AG10803 (cell line): ENCODE measurements at places on chromosomes 12 and 14.

DNA sequence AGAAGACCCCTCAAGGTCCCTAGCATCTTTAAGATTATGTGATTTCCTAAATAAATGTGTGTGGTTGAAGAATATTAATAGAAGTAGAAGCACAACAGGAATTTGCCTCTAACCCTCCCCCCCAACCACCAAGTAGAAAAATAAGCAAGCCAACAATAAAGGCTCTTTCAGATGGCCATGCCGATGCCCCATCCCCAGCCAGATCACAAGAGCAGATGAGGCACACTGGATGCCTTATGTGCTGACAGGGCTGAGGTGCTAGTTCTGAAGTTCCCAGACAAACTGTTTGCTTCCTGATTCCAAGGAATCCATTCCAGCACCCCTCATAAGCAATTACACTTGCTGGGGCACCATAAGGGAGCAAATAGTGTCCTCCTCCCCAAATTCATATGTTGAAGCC is 90.0 kb downstream of the SSPN start:
- DNase-seq = no peak

DNA sequence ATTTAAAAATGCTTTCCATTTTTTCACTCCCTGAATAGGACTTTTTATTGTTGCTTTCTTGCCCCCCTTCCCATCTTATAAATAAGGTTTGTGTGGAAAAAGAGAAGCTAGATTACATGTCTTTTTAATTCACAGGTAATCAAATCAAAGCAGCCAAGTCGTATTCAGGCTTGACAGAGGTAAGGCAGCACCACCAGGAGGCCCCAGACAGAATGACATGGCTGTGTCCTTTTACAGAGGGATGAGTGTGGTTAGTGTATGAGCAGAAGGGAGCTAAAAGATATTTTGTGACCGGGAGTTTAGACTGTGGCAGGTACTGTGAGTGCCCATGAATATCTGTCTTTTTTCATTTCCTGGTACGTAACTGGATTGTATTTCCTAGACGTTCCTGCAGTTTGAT is 596.1 kb downstream of the ETNK1 start:
- DNase-seq = no peak

DNA sequence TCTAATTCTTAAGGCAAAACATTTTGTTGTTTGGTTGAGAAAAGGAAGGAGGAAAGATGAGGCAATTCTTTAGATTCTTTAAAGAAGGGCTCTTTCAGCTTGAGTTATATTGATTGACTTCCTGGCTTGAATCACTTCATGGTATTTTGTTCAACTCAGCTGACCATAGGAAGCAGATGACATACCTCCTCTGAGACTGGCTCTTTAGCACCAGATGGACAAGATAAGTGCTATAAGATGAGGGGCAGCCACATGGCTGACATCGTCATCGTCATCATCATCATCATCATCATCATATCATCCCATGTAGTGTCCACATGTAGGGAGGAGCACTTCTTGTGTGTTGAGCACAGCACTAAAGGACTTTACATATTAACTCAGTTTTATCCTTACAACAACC is 81.3 kb downstream of the SSPN start:
- peak; percentile 65 for DNase-seq

DNA sequence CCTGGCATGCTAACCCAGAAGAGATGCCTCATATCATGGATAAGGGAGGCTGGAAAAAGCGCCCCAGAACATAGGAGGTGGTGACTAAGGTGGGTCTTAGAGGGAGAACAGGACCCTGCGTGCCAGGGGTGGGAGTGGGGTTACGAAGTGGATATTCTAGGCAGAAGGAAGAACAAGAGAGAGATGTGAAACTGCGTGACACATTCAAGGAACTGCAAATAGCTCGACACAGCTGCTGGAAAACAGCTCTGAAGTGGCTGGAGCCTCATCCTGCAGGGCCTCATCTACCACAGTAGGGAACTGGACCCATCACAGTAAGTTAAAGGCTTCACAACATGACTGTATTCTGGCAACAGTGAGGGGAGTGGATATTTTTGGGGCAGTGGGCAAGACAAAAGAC is 61.1 kb downstream of the RNF34 start:
- DNase-seq = no peak

DNA sequence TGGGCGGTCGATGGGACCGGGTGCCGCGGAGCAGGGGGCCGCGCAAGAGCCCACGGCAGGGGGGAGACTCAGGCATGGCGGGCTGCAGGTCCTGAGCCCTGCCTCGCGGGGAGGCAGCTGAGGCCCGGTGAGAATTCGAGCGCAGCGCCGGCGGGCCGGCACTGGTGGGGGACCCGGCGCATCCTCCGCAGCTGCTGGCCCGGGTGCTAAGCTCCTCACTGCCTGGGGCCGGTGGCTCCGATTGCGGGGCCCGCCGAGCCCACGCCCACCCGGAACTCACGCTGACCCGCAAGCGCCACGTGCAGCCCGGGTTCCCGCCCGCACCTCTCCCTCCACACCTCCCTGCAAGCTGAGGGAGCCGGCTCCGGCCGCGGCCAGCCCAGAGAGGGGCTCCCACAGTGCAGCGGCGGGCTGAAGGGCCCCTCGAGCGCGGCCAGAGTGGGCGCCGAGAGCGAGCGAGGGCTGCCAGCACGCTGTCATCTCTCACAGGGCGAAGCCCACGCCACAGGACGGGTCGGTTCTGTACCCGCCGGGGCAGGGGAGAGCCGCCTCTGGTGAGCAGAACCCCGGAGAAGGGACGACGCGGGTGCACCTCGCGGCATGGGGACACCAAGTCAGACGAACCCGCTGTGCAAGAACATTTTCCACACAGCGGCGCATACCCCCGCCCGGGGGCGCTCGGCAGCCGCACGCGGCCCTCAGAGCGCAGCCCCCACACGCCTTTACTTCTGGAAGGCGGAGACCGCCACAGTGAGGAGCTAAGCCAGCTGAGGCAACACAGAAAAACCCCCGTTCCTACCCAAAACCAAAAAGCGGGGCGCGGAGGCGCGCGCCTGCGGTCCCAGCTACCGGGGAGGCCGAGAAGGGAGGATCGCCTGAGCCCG is 1.2 kb upstream of the SIVA1 start:
- DNase-seq = no peak

- no peak for DNase-seq
Measured at GRCh38 chr12:47992776-47993175, 11.5 kb downstream of the COL2A1 start.

DNA sequence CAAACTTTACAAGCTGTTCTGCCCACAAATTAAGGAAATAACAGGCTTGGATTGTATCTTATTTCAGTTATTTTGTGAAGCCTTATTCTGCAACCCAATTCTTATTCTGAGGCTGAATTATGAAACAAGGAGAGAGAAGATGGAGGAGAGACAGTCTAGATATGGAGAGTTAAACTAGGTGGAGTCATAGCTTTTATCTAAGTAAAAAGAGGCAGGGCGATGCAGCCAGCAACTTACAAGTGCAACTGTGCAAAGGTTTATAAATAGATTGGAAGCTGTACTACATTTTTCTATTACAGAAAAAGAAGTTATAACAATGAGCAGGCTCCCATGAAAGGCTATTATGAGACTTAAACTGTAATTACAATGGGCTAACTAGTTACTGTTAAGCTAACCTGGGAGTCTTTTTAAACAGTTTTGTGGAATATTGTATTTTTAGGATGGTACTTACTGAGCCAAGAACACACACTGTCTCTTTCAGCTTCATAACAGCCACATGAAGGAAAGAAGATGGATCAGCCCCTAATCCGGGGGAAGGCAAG is 22.4 kb downstream of the NID2 start:
- DNase-seq = no peak
